ENCODE measurements at places on chromosomes 13 and 19. TPM values are rescaled to one million over a fixed set of nuclear protein-coding genes. Genes with fewer than 3 reads are reported as not detected.

GRCh38 chr13:44416301-44416700 is 42.7 kb downstream of the SERP2 start:
- H3K27ac ChIP-seq: no peak overlapping the region
- no peak overlapping the region for H3K4me3 ChIP-seq
- H3K27me3 ChIP-seq: no peaks in the 10 kb centered on the region

BCL2L12 gene
- total RNA-seq: 4.3 TPM

TINCR gene
- not detected for total RNA-seq

PMIS2 gene
- total RNA-seq: not detected

CDX2 gene
- not detected for total RNA-seq

- peak overlapping the region; percentile 90 for H3K4me3 ChIP-seq
- no peaks in the 10 kb centered on the region for H3K4me1 ChIP-seq
- DNase-seq: no peak
These were observed 1.1 kb downstream of the ZNF600 start for GRCh38 chr19:52785506-52785905.

DNA sequence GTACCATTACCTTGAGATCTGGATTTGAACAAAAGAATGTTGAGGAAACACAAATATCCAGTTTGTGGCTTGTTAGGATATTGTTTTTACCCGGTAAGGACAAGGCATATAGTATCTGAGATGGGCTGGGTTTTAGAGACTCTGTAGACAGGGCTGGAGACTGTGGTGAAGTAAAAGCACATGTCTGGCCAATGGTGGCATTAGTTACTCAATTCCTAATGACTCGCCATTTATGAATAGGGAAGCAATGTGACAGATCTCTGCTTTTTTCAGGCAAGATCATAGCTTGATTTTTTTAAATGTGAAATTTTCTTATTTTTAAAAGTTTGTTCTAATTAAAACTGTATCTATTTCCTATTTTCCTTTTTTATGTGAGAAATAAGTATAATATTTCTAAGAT is 371.1 kb upstream of the SPRY2 start:
- no peaks in the 10 kb centered on the region for H3K27me3 ChIP-seq
- H3K27ac ChIP-seq: no peak overlapping the region
- no peaks in the 10 kb centered on the region for H3K36me3 ChIP-seq

DNA sequence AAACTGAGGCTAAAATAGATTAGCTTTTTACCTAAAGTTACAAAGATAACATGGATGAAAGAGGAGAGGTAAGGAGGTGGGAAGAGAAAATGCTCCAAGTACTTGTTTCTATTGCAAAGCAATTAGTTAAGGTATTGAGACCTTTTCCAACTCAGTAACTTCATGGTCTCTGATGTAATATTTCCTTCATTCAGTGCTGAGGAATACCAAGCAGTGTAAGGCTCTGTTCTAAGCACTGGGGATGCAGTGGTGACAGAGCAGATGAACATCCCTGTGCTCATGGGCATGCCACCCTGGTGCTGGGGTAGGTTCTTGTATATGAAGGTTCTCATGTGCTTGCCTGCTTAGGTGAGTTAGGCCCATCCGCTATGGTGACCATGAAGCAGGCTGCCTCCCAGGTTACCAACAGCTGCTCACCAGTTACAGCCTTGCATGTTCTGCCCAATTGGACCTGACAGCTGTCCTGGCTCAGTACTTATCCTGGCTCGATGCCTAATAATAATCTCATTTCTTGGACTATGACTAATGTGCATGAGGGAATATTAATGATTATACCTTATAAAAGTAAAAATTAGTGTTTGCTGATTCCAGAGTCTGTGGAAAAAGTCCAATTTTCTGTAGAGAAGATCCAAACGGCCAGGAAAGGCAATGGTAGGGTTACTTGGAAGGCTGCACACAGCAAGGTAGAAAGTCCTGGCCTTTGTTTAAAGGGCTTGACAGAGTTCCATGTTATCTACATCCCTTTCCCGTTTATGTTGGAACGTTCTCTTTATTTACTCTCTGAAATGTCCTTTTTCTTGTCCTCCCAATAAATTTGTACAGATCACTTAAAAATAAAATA is 48.3 kb downstream of the LATS2 start:
- H3K4me1 ChIP-seq: peaks cover 82% of the 10 kb centered on the region
- H3K36me3 ChIP-seq: no peaks in the 10 kb centered on the region
- peak overlapping the region; percentile 96 for H3K27ac ChIP-seq
- peak; percentile 53 for DNase-seq
- no peaks in the 10 kb centered on the region for H3K27me3 ChIP-seq
- H3K4me3 ChIP-seq: no peak overlapping the region

DNA sequence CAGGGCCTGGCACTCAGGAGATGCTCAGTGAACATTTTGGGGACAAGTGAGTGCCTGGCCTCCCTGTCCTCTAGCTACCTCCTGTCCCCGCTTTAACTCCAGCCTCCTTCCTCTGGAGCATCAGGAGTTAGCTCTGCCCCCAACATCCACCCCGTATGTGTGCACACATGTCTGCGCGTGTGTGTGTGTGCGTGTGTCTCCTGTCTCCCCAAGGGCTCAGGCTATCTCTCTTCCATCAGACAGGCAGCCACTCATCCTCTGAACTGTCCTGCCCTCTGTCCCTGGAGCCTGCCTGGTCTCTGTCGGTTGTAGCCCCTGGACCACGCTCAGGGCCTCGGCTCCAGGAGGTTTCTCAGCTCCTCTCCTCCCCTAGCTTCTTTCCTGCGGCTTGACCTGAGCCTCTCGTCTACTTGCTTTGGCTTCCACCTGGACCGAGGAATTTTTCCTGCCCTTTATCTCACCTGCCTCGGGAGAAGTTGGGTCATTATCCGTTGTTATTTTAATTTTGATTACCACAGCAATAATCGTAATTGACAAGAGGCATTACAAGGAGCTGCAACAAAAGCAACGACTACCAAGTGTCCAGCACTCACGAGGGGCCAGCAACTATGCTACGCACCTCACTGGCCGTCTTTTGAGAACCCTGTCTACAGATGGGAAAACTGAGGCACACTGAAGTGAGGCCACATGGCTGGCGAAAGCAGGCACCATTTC is 32.0 kb upstream of the ASF1B start:
- H3K27me3 ChIP-seq: no peaks in the 10 kb centered on the region
- H3K4me3 ChIP-seq: no peak overlapping the region
- no peak overlapping the region for H3K27ac ChIP-seq
- no peak for DNase-seq

ITPKC gene
- 24.7 TPM for total RNA-seq

DNA sequence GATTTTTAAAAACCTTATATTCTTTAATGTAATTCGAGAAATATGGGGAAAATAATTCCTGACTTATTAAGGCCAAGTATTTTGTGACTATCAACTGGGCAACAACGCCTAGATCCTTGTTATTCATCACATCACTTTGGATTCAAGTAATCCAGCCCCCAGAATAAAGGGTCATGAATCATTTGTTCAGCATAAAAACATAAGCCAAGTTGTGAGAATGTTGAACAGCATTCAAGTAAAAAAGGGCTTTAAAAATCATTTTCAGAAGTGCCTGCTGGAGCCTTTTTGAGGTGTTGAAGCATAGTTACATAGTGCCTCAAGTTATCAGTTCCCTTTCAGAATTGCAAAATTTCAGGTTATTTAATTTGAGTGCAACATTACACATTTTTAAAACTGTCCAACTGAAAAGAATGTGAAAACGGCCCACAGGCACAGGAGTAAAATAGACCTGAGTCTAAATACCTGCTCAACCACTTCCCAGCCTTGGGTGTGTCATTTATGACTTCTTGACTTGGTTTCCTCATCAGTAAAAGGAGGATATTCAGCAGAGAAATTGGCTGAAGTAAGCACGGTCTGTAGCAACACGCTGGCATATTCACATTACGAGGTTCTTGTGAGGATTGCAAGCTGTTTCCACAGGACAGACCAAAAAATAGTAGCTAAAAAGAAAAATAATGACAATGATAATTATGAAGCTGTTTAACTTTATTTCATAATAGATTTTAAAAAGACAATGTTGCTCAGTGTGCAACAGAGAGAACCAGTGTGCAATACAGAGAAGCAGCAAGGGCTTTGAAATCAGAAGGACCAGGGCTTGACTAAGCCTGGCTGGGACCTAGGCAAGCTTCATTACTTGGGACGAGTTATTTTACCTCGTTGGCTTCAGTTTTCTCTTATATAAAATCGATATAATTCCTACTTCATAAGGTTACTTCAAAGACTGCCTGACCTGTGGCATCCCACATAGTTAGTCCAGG is 56.6 kb downstream of the MBNL2 start:
- peak overlapping the region; percentile 89 for H3K27ac ChIP-seq
- H3K4me1 ChIP-seq: peaks cover 85% of the 10 kb centered on the region
- DNase-seq: peak; percentile 81
- H3K4me3 ChIP-seq: peak overlapping the region; percentile 8
- peaks cover 9% of the 10 kb centered on the region for H3K36me3 ChIP-seq
- H3K27me3 ChIP-seq: no peaks in the 10 kb centered on the region

SPART gene
- 77.1 TPM for total RNA-seq

- no peaks in the 10 kb centered on the region for H3K27me3 ChIP-seq
- H3K36me3 ChIP-seq: no peaks in the 10 kb centered on the region
- H3K4me1 ChIP-seq: peaks cover 11% of the 10 kb centered on the region
- H3K4me3 ChIP-seq: no peak overlapping the region
These were observed 511.9 kb upstream of the HTR2A start for GRCh38 chr13:47408546-47409319.

GRCh38 chr19:5214902-5215301 is 125.7 kb downstream of the PTPRS start:
- H3K27ac ChIP-seq: no peak overlapping the region
- no peak overlapping the region for H3K4me3 ChIP-seq
- no peaks in the 10 kb centered on the region for H3K4me1 ChIP-seq
- H3K36me3 ChIP-seq: peaks cover 61% of the 10 kb centered on the region
- no peak for DNase-seq
- no peaks in the 10 kb centered on the region for H3K27me3 ChIP-seq

NKPD1 gene
- 0.25 TPM for total RNA-seq

CHMP2A gene
- total RNA-seq: 89.2 TPM

- no peaks in the 10 kb centered on the region for H3K4me1 ChIP-seq
- H3K4me3 ChIP-seq: no peak overlapping the region
- no peaks in the 10 kb centered on the region for H3K27me3 ChIP-seq
- no peak overlapping the region for H3K27ac ChIP-seq
These were observed 154.3 kb downstream of the FGF9 start for GRCh38 chr13:21825186-21825585.

DNA sequence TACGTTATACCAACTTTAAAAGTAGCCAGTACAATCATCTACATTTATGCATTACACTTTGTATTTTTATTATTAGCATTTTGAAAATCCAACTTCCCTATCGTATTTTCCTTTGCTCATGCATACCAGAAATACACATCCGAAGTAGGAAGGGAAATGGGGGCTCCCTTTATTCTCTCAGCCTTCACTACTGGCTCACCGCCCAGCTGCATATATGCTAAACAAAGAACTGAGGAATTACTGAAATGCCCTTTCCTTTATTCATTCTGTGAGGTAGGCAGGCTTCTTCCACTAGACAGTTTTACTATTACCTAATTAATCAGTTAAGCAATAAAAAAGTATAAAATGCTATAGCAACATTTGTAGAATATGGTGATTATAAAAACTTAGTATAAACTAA is 291.6 kb downstream of the KLF12 start:
- no peaks in the 10 kb centered on the region for H3K27me3 ChIP-seq
- no peaks in the 10 kb centered on the region for H3K36me3 ChIP-seq
- no peak for DNase-seq
- H3K4me1 ChIP-seq: peaks cover 9% of the 10 kb centered on the region

GRCh38 chr19:16197188-16197621 is 506 bp upstream of the AP1M1 start:
- no peaks in the 10 kb centered on the region for H3K36me3 ChIP-seq
- peaks cover 31% of the 10 kb centered on the region for H3K4me1 ChIP-seq
- H3K4me3 ChIP-seq: peak overlapping the region; percentile 97

BAX gene
- 106 TPM for total RNA-seq

PEX11G gene
- total RNA-seq: 5.2 TPM

ENOX1 gene
- total RNA-seq: 2.7 TPM

C13orf42 gene
- not detected for total RNA-seq

DNA sequence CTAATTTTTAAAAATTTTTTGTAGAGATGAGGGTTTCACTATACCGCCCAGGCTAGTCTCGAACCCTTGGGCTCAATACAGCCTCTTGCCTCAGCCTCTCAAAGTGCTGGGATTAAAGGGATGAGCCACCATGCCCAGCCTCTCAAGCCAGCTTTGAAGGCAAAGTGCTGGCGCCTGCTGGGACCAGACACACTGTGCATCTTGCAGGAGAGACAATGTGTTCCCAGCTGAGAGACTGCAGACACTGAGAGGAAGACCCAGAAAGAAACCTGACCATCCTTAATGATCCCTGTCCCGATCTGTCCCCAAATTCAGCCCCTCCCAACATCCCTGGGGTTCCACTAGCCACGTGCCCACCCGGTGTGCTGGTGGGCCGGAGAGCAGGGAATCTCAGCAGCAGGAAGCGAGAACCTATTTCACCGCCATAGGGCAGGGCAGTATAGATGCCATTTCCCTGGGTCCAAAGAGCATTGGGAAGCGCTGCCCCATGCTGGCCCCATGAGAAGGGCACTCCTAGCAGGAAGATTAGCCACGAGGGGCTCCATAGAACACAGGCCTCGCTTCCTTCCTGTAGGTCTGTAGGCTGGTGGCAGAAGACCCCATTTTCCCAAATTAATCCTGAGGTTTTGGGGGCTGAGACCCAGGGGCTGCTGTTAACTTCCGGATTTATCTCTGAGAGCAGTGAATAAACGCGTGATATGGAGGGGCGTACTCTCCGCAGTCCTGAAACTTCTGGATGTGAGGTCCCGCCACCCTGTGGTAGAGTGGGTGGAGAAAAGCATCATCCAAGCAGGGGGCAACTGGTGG is 968 bp downstream of the RAVER1 start:
- H3K27ac ChIP-seq: peak overlapping the region; percentile 92
- H3K4me1 ChIP-seq: peaks cover 8% of the 10 kb centered on the region
- peak; percentile 17 for DNase-seq

DACH1 gene
- not detected for total RNA-seq

DNA sequence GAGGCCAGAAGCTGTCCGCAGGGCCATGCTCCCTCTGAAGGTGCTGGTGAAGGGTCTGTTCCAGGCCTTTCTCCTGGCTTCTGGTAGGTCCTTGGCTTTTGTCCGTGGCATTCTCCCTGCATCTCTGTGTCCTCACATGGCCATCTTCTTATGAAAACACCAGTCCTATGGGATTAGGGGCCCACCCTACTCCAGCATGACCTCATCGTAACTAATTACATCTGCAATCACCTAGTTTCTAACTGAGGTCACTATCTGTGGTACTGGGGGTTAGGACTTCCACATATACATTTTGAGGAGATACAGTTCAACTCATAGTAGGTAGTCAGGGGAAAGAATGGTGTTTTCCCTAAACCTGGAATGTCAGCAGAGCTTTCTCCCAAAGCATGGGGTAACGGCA is 3.1 kb downstream of the C13orf42 start:
- peaks cover 64% of the 10 kb centered on the region for H3K27me3 ChIP-seq
- H3K4me1 ChIP-seq: no peaks in the 10 kb centered on the region
- DNase-seq: no peak
- H3K4me3 ChIP-seq: no peak overlapping the region
- no peak overlapping the region for H3K27ac ChIP-seq

DNA sequence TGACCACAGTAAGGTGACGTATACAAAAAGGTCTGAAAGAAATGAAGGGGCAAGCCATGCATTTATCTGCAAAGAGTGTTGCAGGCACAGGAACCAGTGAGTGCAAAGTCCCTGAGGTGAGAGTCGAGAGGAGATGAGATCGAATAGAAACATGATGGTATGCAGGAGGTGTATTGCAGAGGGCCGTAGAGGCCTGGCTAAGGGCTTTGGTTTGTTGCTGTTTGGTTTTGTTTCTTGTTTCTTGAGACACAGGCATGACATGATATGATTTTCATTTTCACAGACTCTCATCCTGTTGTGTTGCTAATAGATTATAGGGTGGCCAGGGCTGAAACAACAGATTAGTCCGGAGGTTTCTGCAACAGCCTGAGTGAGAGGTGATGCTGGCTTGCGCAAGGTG is 80.4 kb downstream of the HSPH1 start:
- DNase-seq: no peak
- no peak overlapping the region for H3K4me3 ChIP-seq
- peaks cover 14% of the 10 kb centered on the region for H3K27me3 ChIP-seq
- H3K4me1 ChIP-seq: no peaks in the 10 kb centered on the region

CEACAM7 gene
- not detected for total RNA-seq
